ENCODE measurements at places on chromosomes 1 and 21.

GRCh38 chr1:109499661-109500536 lies 6.0 kb downstream of the CYB561D1 start:
- peak; percentile 62 for DNase-seq

DNA sequence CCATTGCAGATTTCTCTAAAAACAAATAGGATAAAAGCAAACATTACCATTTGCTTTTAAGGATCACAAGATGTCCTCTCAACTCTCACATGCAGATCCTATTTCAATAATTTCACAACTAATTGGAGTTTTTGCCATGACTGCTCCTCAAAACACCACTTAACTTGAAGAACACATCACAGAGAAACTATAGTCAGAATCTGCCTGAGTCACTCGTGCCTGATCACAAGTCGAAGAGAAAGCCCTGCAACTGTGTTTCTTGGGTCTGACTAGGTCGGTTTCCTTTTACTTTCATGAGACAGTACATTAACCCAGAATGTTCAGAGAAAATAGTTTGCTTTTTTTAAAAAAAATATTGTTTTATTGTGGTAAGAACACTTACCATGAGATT lies 46.3 kb upstream of the SMYD2 start:
- DNase-seq = no peak

GRCh38 chr1:43481491-43481890 lies 27.8 kb upstream of the HYI start:
- DNase-seq = peak; percentile 40

GRCh38 chr1:17826165-17826488 lies 71.0 kb downstream of the ACTL8 start:
- DNase-seq = peak; percentile 45

DNA sequence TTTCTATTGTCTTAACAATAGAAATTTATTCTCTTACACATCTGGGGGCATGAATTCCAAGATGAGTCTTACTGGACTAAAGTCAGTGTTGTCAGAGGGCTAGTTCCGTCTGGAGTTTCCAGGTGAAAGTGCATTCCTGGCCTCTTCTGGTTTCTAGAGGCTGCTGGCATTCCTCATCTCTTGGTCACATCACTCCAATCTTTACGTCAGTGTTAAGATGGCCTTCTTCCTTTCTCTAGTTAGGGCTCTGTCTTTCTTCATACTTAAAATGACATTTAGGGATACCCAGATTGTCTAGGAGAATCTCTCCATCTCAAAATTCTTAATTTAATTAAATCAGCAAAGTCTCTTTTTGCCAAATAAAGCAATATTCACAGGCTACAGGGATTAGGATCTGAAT lies 13.3 kb upstream of the PDC start:
- DNase-seq = peak; percentile 96

DNA sequence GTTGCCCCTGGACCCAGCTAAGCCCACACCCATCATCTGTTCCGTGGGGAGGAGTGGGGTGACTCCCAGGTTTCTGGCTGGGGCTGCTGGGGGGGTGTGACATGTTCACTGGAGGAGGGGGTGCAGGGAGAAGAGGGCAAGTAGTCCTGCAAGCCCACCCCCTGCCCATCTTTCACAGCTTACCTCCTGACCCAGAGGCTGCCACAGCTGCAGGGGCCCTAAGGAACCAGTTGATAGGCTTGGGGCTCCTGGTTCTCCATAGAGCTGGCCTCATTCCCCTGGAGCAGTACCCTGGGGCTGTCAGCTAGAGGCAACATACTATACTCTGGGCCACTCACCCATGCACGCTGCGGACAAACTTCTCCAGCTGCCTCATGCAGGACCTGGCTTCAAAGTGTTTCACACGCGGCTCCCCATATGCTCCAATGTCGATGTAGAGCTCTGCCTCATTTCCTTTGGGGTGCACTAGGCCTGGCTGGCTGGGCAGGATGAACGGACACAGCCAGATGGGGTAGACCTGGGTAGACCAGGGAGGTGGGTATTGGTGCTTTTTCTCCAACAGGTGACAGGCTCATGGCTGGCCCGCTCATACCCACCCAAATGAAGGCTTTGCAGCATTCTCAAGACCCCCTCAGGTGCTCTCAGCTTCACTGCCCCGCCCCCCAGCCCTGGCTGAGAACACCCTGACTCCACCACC lies 33.8 kb downstream of the DHCR24 start:
- DNase-seq = no peak

GRCh38 chr1:45685308-45686014 lies 872 bp downstream of the GPBP1L1 start:
- peak; percentile 31 for DNase-seq

DNA sequence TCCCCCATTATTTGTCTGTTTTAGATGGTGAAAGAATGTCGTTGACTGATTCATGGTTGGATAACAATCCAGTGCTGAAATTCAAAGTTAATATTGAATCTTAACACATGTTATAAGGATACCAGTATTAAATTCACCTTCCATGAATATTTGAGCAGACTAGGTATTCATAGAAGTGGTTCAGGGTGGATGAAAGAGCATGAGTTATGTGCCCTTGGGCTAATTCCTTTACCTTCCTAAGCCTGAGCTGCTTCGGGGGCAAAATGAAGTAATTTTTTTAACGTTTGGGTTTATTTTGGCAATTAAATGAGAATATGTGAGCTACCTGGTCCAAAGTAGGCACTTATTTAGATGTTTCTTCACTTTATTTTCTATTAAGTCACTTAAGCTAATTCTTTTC lies 2.7 kb upstream of the PLPPR5 start:
- no peak for DNase-seq

GRCh38 chr1:28110555-28110954 lies 22.1 kb upstream of the EYA3 start:
- peak; percentile 7 for DNase-seq

- DNase-seq = no peak
These were observed 34.2 kb downstream of the SERINC2 start for GRCh38 chr1:31447210-31447609.

GRCh38 chr21:18129526-18129925 lies 115.1 kb upstream of the CHODL start:
- no peak for DNase-seq

GRCh38 chr1:163171826-163172225 lies 30.9 kb downstream of the RGS5 start:
- peak; percentile 55 for DNase-seq

- no peak for DNase-seq
These were observed 7.3 kb downstream of the GNG4 start for GRCh38 chr1:235642011-235642942.
